ENCODE measurements at places on chromosomes 3 and 15. TPM values are rescaled to one million over a fixed set of nuclear protein-coding genes. Genes with fewer than 3 reads are reported as not detected.

- no peak for DNase-seq
Observed at GRCh38 chr3:37849146-37849923, 12.3 kb upstream of the CTDSPL start.

GRCh38 chr15:81301815-81302399 lies 22.0 kb downstream of the STARD5 start:
- no peak for DNase-seq

DNA sequence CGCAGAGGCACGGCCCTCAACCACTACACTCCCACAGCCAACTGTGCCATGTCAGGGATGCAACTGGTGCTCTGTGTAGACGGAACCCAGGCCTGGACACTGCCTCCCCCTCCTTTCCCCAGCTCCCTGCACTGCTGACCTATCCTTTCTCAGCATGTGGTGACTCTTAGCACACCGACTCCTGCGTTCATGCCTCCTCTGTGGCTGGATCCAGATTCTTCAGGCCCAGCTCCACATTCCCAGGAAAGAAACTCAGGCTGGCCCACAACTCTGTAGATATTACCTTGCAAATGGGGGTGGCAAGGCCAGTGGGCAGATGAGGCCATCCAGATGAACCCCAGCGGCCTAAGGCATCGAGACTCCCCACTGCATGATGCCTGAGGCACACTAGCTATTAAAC lies 272.7 kb downstream of the OCA2 start:
- DNase-seq, result no peak

- no peak for DNase-seq
Observed at GRCh38 chr3:152443212-152444023, 174.7 kb downstream of the MBNL1 start.

GRCh38 chr3:11495948-11496557 lies 147.7 kb downstream of the VGLL4 start:
- DNase-seq, result no peak

GRCh38 chr3:76700323-76700722 lies 339.6 kb upstream of the ROBO2 start:
- DNase-seq, result no peak

DNA sequence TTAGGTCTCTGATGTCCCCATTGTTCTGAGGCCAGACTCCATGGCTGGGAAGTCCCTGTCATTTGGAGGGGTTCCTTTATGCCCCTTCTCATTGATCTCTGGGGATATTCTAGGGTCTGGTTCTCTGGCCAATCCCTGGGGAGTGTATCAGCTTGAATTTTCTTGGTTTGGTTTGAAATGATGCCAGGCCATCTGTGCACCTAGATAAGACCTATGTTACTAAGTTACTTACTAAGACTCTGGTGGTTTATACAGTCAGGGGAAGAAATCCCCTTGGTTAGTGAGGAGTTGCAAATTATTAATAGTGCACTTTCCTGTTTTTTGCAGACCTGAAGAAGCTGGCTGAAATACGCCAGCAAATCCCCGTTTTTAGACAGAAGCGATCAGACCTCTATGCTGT lies 20.3 kb downstream of the NIT2 start:
- no peak for DNase-seq

DNA sequence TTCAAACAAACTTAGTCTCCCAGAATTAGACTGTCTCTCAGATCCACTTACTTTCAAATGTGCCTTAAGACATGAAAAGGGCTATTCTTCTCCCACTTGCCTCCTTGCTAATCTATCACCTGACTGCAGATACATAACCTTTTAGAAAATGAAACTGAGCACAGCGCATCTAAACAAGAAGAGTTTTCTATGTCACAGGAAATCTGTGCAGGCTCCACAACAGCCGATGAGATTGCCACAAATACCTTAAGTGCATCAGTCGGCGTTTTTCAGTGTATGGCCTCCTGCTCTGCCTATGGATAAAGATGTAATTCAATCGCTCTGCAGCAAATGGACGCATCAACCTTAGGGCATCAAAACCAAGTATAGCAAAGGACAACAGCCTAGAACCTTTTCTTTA lies 544.2 kb downstream of the FOXP1 start:
- no peak for DNase-seq

GRCh38 chr15:94174399-94174802 lies 57.0 kb upstream of the MCTP2 start:
- DNase-seq, result no peak

The PLA1A gene
- 7.4 TPM for polyA plus RNA-seq

DNA sequence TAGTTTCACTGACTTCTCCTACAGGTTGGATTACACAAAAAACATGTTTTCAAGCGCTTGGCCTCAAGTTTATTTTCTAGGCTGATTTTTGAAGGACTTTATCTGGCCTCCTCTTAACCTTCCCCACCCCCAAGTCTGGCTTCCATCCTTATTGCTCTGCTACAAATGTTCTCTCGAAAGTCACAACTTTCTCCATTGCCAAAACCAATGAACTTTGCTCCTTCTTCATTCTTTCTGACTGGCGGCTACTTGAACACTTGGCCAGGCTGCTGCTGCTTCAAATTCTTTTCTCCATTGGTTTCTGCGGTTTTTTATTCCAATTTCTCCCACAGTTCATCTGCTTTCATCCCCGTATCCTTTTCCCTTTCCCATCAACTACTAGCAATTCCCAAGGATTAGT lies 106.6 kb downstream of the TOP2B start:
- DNase-seq, result peak; percentile 64

DNA sequence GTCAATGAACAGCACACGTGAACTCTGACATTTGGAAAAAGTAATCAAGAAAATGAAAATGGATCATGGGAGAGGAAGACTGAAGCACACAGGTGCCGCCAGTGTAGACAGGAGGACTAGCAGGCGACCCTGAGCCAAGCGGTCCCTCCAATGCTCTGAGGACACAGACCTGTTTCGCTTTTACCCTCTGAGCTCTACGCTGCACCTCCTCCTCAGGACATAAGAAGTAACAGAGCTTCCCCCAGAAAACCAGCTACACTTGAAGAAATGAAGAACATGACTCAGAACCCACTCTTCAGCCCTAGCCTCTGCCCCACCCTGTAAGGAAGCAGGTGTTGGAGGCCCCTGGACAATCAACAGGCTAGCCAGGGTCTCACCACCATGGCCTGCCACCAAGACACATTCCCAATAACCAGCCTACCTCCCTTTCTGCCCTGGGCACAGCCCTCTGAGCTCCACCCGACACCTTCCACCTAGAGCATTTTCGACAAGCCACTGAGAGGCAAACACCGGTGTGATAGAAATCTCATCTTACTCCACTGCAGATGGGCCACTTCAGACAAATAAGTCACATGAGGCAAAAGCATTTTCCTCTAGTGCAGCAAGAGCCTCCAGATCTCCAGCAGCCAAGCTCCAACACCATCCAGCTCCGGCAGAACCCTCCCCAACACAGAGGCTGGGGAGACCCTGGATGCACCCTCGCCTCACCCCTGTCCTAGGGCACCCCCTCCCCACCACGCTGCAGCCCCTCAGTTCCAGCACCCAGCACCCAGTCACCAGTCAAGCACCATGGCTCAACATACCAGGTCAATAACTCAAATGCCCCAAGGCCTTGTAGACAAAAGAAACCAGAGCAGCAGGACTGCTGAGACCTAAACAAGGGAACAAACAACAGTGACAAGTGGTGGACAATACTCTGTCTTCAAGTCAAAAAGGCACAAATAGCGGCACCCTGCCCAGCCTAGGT lies 11.4 kb downstream of the FAM174B start:
- no peak for DNase-seq

DNA sequence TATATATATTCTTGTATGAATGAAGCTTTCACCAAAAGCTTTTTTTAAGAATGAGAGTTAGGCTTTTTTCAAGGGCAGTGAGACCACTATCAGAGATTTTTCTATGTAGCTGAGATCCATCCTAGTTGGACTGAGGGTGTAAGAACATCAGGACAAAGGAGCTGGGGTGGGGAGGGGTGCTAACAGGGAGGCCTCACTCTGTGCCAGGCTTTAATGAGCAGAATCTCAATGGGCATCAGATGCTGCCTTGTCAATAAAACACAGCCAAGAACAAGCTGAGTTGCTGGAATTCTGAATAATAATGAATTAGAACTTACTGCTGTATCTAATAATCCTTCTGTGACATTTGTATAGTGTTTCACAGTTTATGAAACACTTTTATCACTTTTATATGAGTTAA lies 41.4 kb upstream of the USP3 start:
- no peak for DNase-seq

All from renal cortex interstitium (tissue), 15 donors.